ENCODE measurements at places on chromosomes 7 and 10. TPM values are rescaled to one million over a fixed set of nuclear protein-coding genes. Genes with fewer than 3 reads are reported as not detected.

GRCh38 chr7:137957887-137958286, 44.0 kb downstream of the CREB3L2 start:
- DNase-seq: no peak

GRCh38 chr7:122752583-122752982, 49.9 kb upstream of the RNF148 start:
- no peak for DNase-seq

GRCh38 chr7:138387755-138388475, 72.1 kb upstream of the TRIM24 start:
- no peak for DNase-seq

The CRYGN gene
- not detected for total RNA-seq

DNA sequence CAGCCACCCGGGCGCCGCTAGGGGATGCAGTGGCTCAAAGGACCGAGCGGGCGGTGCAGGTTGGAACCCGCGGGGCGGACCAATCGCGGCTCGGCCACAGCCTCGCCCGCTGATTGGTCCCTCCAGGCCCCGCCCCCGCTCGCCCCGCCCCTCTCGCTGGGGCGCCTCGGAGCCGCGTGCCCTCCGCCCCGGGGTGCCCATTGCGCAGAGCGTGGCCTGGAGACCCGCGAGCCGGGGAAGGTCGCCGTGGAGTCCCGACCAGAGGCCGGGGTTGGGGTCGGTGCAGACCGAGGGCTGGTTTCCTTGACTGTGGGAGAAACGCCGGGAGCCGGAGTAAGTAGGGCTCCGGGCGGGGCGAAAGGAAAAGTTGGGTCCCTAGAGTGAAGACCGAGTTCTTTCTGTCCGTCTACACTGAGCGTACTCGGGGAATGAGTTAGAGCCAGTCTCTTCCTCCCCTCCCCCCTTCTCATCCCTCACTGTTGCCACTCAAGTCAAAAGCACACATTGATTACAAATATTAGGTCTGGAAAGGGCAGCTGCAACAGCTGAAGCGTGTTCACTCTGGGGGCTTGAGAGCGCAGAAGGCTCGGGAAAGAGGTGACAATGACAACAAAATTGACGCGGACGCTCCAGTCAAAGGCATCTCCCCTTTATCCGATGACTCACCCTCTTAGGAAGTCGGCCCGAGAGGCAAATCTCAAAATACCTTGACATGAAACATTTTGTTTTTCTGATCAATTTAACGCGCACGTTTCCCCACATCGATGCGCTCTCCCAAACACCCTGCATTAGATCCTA, 843 bp upstream of the GATA3 start:
- peak; percentile 93 for DNase-seq

- DNase-seq: no peak
These were observed 127.3 kb downstream of the ARHGAP22 start for GRCh38 chr10:48477616-48478015.

GRCh38 chr7:81031996-81032395, 113.1 kb upstream of the SEMA3C start:
- DNase-seq: no peak

- no peak for DNase-seq
These were observed 7.8 kb downstream of the EBF3 start for GRCh38 chr10:129956286-129956670.

The ANKRD61 gene
- total RNA-seq: not detected

DNA sequence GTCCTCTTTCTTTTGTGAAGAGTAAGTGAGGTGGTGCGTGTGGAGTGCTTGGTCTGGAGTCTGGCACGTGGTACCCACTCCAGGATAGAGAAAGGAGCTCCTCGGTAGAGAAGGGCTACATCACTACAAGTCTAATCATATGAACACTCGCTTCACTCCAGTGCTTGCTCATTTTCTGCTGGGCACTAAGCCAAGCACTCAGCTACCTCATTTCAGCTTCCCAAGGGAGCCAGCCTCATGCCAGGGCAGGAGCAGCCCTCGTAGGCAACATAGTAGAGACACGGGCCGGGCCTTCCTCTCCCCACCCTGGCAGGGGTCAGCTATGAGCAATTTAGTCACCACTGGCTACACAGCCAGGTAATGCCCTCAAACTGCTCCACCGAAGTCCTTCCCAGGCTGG, 11.4 kb upstream of the HSPA12A start:
- DNase-seq: no peak

The BTBD16 gene
- total RNA-seq: 51.2 TPM

GRCh38 chr10:92688927-92689662, 660 bp upstream of the HHEX start:
- DNase-seq: peak; percentile 47

DNA sequence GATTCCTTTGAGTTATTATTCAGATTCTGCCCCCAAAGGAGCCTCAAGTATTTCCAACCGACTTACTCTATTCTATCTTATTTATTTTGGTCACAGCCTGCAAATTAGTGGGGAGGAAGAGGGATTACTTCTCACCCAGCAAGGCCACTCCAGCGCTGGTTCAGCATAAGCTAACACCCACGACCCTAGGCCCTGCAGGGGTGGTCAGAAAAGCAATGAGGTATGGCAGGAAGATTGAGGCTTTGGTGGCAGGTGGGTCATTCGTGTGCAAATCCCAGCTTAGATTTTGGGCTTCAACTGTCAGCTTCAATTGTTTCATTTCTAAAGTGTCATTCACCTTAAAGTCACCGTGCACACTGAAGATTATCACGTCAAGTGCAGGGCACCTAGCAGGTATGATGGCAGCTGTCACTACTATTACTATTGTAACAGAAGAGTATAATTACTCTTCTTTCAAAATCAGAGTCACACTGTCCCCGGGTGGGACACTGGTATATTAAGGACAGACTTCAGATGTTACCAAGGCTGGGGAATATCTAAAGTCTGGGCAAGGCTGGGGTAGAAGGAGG, 48.8 kb upstream of the OPTN start:
- DNase-seq: no peak

GRCh38 chr10:59905066-59905730, 1.2 kb downstream of the CCDC6 start:
- DNase-seq: peak; percentile 49

The MYL10 gene
- not detected for total RNA-seq

DNA sequence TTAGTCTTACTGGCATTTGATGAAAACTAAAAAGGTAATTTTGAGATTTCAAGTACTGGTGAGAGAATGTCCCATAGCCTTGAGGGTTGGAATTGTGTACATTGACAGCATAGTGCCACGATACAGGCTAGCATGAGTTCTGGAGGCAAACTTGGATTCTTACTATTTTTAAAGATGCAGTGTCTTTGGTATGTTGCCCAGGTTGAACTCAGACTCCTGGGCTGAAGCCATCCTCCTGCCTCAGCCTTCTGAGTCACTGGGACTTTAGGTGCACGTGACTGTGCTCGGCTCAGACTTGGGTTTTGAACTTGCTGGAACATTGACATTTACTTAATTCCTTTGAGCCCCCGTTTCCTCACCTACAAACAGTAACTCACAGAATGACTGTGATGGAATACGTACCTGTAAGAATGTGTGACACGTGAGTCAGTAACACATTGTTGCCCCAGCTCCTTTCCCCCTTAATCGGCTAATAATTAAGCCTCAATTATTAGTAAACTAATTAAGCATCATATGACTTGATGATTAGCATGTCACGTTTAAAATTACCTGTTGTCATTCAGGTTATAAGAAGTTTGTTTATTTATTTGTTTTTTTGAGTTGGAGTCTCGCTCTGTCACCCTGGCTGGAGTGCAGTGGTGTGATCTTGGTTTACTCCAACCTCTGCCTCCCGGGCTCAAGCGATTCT, 10.6 kb downstream of the DNAJB6 start:
- DNase-seq: no peak

DNA sequence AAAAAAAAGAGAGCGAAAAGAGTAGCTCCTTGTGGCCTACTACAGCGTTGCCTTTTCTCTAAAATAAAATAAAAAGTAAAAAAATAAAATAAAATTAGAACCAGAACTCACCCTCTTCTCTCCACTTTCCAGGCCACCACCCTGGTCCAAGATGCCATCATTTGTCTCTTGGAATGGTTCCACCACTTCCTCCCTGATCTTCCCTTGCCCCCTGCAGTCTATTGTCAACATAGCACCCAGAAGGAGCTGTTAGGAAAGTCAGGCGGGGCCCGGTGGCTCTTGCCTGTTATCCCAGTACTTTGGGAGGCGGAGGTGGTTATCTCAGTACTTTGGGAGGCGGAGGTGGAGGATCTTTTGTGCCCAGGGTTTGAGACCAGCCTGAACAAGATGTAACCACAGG, 7.6 kb upstream of the GRID2IP start:
- DNase-seq: no peak

- no peak for DNase-seq
These were observed 3.8 kb downstream of the POLM start for GRCh38 chr7:44078521-44078920.

- DNase-seq: no peak
These were observed 180.7 kb upstream of the PRSS1 start for GRCh38 chr7:142568435-142569097.

- DNase-seq: no peak
These were observed 226.8 kb downstream of the CDC14C start for GRCh38 chr7:49151146-49151545.

- DNase-seq: no peak
These were observed 84.7 kb downstream of the MAPK8 start for GRCh38 chr10:48390933-48391845.

DNA sequence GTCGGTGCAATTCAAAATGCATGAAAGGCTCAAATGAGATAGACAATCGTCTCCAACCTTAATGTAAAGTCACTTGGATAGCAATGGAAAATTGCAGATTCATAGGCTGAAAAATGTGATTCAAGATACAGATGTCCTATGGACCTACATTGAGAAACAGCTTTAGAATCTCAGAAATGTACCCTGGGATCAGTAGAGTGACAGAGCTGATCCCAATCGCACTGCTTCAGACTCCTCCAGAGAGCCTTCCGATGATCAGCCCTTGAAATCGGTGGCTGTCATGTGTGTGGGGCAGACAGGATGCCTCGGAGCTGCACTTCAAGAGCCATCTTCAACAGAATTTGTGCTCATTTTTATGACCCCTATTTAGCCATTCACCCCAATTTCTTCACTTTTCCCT, 240.1 kb upstream of the GRB10 start:
- no peak for DNase-seq

- no peak for DNase-seq
These were observed 34.6 kb downstream of the AGK start for GRCh38 chr7:141585592-141586510.

The LBX1 gene
- total RNA-seq: not detected

The LRRD1 gene
- not detected for total RNA-seq

GRCh38 chr7:111600091-111600490, 37.8 kb upstream of the IMMP2L start:
- DNase-seq: no peak

DNA sequence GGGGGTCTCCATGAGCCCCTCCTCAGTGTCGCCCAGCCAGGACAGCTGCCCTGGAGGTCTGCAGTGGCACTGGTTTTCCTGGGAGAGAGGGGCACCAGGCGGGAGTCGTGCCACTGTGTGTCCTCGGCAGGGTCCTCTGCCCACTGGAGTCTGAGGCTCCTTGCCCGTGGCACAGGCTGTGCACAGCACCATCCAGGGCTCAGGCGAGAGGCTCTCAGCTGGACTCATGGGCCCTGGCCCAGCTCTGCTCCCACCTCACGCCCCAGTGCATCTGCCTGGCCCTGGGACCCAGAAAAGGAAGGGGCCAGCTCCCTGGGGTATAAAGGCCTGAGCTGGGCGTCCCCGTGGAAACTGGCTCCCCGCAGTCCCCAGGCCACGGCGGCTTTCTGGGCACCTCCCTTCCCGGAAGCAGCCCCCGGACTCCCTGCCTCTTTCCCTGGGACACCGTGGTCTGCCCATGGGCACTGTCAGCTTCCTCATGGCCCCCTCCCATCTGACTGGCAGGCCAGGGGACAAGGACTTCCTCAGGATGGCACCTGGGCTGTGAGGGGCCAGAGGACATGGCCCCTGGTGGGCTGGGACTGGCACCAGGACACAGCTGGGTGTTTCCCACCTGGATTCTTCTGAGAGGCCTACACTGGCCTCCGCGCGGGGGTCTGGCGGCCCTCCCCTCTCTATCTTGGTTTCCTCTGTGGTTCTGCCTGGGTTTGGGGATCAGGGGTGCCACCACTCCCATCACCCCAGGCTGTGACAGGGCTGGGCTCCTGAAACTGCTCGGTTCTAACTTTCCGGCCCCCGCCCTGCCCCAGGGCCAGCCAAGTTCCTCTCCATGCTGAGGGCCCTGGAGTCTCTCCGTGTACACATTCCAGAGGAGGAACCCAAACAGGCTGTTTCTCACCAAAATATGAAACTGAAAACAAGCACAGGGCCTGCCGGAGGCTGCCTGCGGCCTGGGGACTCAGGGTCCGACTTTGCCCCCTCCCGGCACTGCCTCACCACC, 5.5 kb downstream of the FOXL3 start:
- DNase-seq: no peak

The CHAT gene
- total RNA-seq: not detected

- DNase-seq: no peak
These were observed 61.0 kb upstream of the SFMBT2 start for GRCh38 chr10:7471720-7472367.

DNA sequence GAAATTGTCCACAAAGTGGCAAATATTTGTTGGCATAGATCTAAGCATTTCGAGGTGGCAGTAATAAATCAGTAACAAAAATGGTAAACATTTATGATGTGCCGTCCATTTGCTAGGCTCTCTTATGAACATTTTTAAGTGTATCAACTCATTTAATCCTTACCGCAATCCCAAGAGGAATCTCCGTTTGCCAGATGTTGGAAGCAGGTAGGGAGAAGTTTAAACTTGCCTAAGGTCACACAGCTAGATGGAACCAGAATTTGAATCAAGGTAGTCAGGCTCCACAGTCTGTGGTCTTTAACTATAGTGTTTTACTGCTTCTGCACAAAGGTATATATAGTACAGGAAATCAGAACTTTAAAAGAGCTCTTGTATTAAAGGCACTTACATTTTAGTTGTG, 2.6 kb downstream of the MKLN1 start:
- DNase-seq: no peak

GRCh38 chr10:49474901-49475300, 64.0 kb downstream of the ERCC6 start:
- DNase-seq: no peak

The PAX2 gene
- total RNA-seq: 0.52 TPM

- no peak for DNase-seq
These were observed 624 bp upstream of the ZNF783 start for GRCh38 chr7:149261316-149261828.

DNA sequence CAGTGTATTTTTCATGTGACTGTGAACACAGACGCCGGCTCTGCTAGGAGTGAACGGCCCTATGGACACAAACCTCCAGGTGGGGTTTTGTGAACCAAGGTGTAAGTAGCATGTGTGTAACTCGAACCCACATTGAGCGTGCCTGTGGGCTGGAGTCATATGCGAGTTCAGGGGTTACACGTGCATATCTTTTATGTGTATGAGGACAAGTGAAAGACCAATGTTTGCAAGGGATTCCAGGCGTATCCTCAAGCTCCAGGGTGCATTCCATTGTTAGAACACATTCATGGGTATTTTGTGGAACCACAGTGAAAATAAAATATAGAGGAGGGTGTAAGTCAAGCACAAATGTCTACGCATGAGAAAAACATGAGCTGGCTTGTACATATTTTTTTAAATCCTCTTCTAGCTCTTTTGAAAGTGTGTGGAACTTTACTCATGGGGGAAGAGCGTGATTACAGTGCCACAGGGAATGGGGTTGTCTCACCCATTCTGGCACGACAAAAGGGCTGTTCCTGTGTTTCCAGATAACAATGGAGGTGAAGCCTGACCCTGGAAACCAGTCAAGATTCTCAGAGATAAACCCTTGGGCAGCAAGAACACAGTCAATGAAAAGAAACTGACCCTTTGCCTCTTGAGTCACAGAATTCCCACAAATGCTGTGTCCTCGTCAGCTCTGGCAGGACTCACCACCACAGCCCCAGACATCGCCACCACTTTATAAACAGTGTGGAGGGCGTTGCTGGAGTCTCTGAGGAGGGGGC, 37.0 kb upstream of the GOT1 start:
- no peak for DNase-seq

The NUTM2E gene
- 0.16 TPM for total RNA-seq

- no peak for DNase-seq
These were observed 18.8 kb downstream of the TRIL start for GRCh38 chr7:28939367-28939766.

All from ureter (tissue), 1 donor.